ENCODE measurements at places on chromosomes 6 and 20.

GRCh38 chr20:37414224-37415035 is 68.5 kb downstream of the SRC start:
- no peak for DNase-seq

GRCh38 chr20:63054681-63055240 is 48.0 kb upstream of the BHLHE23 start:
- DNase-seq, result no peak

DNA sequence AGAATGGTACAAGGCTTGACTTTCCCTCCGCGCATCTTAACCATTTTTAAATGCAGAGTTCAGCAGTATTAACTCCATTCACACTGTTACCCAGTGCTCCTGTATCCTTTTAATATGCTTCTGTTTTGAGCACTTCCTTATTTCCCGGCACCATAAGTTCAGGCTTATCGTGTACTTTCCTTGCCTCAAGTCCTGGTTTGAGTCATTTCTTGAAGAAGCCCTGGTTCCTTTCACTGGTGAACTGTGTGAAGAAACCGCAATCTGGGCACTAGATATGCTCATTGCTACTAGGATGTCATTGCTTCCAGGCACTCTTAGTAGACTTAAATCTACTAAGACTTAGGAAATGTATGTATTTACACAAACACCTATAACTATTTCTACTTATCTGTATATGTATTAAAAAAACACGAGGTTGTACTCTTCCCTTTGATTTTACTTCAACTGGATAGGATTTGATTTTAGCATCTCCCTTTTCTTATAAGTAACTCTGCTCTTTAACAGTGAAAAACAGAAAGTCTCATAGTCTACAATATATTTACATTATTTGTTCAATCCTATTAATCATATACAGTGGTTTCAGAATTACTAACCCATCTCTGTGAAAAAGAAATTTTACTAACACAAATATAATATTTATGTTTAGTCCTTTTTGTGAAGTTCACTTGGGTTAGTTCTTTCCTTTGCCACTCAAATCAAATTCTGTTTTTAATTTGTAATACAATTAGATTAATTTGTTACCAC is 135.5 kb downstream of the CDKAL1 start:
- no peak for DNase-seq

GRCh38 chr20:16020971-16021370 is 552.3 kb downstream of the KIF16B start:
- DNase-seq, result no peak

GRCh38 chr6:142946924-142947713 is 2.1 kb upstream of the HIVEP2 start:
- DNase-seq, result peak; percentile 54

DNA sequence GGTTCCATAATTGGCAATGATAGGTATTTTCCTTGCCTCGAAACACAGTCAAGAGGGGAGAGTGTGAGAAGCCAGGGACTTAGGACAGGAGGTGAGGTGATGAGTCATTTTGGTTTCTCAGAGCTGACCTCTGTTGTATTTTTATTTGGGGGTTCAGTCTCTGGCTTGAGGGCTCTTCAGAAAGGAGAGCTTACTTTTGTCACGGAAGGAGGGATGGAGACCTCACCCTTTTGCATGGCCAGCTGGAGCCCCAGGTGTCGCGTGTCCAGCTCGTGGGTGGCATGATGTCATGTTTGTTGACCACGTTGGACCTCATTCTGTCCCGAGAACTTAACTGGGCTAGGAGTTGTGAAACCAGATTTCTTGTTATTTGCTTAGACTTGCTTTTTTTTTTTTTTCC is 293.9 kb downstream of the QKI start:
- DNase-seq, result no peak

DNA sequence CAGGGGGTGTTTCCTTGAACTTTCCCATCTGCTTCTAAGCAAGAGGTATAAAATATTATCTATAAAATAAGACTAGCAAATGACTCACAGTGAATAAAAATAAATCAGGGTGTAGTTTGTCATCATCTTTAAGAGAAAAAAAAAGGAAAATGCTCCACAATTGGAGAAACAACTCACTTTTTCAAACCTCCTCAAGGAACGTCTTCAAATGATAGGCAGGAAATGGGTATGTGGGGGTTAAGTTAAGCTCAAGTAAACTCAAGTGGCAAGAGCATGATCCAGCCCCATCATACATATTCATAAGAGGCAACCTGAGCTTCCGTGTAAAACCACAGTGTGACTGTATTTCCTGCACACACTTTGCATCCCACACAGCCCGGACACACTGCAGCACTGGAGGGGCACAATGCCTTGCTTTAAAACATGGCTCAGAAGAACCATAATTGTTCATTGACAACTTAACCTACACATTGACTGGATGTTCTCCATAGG is 58.5 kb upstream of the CEP85L start:
- peak; percentile 53 for DNase-seq

DNA sequence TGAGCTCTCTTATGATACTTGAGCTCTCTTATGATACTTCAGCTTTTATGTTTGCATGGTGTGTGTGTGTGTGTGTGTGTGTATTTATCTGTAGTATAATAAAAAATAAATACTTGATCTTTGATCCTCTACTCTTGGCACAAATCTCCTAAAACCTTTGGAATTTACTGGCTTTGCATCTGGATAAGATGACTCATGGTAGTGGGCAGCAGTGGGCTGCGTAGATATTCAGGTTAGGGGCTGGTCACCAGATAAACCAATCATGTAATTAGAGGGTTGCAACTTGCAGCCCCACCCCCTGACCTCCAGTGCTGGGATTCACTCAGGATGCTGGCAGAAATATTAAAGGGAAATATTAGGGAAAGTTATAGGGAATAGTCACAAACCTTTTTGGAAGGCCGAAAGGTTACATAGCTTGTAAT is 151.9 kb upstream of the COL21A1 start:
- DNase-seq, result no peak

DNA sequence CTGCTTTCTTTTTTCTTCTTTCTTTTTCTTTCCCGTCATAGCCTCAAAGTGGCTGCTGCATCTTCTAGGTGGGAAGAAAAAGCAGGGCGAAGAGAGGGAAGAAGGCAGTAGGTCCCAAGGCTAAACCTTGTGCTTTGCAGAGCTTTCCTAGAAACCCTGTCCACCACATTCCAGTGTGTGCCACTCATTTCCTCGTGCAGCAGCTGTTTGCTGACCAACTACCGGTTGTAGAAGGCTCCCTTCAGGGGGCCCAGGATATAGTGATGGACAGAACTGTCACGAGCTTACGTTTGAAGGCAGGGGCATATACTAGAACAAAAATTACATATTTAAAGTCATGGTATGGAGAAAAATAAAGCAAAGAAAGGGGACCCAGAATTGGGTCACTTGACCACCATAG is 103.0 kb downstream of the SASH1 start:
- no peak for DNase-seq

DNA sequence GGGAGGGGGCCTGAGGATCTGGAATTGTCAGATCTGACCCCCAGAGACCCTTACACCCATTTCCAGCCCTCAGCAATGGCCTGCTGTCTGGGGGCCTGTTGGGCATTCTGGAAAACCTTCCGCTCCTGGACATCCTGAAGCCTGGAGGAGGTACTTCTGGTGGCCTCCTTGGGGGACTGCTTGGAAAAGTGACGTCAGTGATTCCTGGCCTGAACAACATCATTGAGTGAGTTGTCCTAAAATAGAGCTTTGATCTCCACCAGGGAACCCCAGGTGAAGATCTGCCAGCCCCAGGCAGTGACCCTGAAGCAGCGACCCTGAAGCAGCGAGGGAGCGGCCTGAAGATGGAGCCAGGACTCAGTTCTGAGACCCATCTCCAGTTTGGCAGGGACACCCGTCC is 2.2 kb downstream of the BPIFA1 start:
- no peak for DNase-seq

- no peak for DNase-seq
Measured at GRCh38 chr6:81172056-81172740, 580.3 kb downstream of the TENT5A start.

- DNase-seq, result no peak
Measured at GRCh38 chr6:157753291-157753690, 69.8 kb upstream of the SNX9 start.

- DNase-seq, result no peak
Measured at GRCh38 chr6:85363870-85364269, 86.0 kb upstream of the NT5E start.

DNA sequence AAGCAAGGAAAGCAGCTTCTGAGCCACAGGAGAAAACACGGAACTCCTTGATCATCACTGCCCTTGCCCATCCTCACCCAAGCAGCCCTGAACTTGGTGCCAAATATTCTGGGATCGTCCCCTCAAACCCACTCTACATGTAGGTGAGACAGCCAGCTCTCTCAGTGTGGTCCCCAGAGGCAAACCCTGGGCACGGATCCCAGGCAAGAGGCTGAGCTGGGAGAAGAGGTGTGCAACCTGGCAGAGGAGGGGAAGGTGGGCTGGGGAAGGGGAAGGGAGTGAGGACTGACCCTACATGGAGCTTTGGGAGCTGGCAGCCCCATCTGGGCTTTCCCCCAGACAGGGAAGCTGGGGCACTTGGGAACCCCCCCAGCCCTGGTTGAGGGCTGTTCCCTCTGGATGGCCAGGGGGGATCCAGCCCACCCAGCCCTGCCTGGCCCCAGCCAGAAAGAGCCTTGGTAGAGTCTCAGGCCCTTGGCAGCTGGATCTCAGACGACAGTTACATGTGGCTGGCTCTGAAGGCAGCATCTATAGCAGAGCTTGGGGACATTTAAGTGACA is 186.2 kb upstream of the CST7 start:
- no peak for DNase-seq

DNA sequence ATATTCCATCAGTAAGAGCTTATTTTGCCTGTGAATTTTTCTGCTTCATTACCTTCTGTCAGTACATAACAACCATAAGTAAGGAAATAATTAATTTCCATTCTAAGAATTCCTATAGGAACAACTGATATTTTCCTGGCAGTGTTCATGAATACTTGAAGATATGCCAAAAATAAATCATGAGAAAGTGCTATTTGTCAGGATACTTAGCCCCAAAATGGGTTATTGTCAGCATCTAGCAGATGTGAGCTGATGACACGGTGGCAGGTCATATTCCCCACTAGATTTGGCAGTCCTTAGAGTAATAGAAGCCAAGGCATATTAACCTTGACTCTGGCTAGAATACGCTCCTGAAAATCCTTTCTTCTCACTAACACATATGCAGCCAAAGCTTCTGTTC is 43.2 kb upstream of the CRISP1 start:
- no peak for DNase-seq

DNA sequence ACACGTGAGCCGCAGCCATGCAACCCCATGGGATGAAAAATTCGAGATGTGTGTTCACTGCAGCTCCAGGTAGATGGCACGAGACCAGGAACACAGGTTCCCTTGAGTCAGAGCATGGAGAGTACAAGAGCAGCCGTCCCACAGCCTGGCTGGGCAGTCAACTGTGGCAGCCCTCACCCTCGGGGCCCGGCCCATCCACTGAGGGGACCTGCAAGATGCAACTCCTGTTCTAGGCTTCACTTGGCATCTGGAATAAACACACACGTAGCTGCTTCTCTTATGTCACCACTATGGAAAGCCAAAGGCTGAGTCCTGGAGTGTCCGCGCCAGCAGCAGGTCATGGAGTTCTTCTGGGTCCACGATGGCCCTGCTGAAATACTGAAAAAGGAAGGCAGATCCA is 77.0 kb downstream of the WDR27 start:
- DNase-seq, result no peak

DNA sequence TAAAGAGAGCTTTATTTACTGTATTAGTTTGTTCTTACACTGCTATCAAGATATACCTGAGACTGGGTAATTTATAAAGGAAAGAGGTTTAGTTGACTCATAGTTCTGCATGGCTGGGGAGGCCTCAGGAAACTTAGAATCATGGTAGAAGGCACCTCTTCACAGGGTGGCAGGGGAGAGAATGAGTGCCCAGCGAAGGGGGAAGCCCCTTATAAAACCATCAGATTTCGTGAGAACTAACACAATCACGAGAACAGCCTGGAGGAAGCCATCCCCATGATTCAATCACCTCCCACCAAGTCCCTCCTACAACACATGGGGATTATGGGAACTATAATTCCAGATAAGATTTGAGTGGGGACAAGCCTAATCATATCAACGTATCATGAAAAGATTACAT is 27.2 kb downstream of the ARID1B start:
- no peak for DNase-seq

GRCh38 chr20:16030253-16030652 is 543.0 kb downstream of the KIF16B start:
- DNase-seq, result no peak

- no peak for DNase-seq
Measured at GRCh38 chr6:41027241-41027640, 11.8 kb downstream of the UNC5CL start.

DNA sequence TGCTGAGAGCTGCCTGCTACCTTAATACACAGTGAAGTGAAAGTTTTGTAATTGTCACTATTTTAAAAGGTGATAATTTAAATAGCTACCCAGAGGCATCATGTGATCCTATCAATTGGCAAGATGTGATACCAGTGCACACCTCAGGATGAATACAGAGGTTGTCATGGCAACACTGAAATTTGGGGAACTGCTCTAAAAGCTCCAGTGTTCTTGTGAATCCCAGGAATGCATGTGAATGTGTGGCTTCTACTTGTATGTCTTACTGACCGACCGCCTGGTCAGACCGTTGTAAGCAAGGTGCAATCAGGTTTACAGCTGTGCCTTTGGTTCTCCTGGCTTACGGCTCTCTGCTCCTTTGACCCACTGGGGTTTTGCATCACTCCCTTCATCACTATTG is 146.3 kb upstream of the GJE1 start:
- DNase-seq, result no peak

DNA sequence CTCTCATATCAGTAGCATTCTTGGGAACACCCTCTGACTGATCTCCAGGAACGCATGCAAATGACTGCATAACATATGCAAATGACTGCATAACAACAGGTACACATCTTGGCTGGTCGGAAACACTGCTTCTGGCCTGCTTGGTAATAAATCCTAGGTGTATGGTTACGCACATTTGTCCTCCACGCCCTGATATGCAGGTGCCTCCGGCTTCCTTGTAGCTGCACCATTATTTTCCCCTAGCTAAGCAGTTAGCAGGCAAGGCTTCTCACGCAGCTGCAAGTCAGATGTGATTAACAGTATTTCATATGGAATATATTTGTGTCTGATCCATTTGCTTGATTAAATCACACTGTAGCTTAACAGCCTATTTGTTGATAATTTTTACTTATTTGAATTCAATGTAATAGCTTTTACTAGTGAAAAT is 5.9 kb downstream of the RPS6KA2 start:
- DNase-seq, result no peak

- DNase-seq, result no peak
Measured at GRCh38 chr6:107699697-107700325, 124.3 kb downstream of the SCML4 start.

- no peak for DNase-seq
Measured at GRCh38 chr6:80667006-80667405, 560.5 kb downstream of the BCKDHB start.

- DNase-seq, result no peak
Measured at GRCh38 chr6:29967379-29968010, 25.2 kb downstream of the HLA-A start.

Measured in stimulated activated CD8-positive, alpha-beta memory T cell treated with anti-CD3 and anti-CD28 coated beads, Interleukin-4, amount 100 ng/mL, for 1 hour (primary cell).